Psoas muscle (tissue), 8 donors: ENCODE measurements at places on chromosomes 7 and 10. TPM values are rescaled to one million over a fixed set of nuclear protein-coding genes. Genes with fewer than 3 reads are reported as not detected.

DNA sequence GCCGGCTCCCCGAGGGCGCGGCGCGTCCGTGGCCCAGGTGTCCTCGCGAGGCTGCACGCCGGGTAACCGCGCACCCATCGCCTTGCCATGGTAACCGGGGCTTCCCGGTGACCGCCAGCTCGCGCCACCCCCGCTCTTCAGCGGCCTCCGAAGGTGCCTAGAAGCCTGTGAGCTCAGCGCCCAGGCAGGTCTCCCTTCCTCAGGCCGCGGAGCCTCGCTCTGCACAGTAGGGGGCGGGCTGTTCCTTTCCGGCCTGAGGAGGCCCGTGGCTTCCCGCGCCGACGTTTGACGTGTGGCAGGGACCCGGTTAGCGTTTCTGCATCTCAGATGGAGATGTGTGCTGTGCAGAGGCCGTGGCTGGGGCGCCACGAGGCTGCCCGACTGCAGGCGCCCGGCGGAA is 117.1 kb downstream of the DYNC2I1 start:
- no peaks in the 10 kb centered on the region for H3K36me3 ChIP-seq
- no peak for DNase-seq
- peaks cover 6% of the 10 kb centered on the region for H3K4me1 ChIP-seq
- H3K27me3 ChIP-seq, result no peaks in the 10 kb centered on the region
- H3K27ac ChIP-seq, result no peak overlapping the region

Gene HOXA13
- not detected for total RNA-seq

DNA sequence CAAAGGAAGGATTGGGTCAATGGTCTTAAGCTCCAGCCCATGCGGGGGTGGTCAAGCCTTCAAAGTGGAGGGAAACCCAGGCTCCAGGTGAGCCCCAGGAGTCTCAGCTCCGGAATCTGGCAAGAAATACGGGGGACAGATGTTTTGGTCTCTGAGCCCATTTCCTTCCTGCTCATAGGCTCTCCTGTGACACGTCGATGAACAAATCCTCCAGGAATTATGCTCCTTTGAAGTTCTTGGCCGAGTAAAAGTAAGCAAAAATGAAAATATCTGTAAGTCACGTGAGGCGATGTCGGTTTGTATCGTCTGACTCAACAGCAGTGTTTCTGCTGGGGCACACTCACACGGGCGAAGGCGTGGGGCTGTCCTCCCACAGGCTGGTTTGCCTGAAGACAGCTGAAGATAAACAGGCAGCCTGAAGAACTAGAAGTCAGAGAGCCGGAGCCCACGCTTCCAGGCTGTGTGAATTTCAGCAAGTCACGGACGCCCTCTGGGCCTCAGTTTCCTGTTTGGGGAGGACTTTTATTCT is 52.6 kb upstream of the SMNDC1 start:
- DNase-seq, result no peak
- H3K36me3 ChIP-seq, result no peaks in the 10 kb centered on the region
- no peaks in the 10 kb centered on the region for H3K27me3 ChIP-seq
- no peak overlapping the region for H3K4me3 ChIP-seq
- H3K4me1 ChIP-seq, result no peaks in the 10 kb centered on the region
- H3K27ac ChIP-seq, result no peak overlapping the region

DNA sequence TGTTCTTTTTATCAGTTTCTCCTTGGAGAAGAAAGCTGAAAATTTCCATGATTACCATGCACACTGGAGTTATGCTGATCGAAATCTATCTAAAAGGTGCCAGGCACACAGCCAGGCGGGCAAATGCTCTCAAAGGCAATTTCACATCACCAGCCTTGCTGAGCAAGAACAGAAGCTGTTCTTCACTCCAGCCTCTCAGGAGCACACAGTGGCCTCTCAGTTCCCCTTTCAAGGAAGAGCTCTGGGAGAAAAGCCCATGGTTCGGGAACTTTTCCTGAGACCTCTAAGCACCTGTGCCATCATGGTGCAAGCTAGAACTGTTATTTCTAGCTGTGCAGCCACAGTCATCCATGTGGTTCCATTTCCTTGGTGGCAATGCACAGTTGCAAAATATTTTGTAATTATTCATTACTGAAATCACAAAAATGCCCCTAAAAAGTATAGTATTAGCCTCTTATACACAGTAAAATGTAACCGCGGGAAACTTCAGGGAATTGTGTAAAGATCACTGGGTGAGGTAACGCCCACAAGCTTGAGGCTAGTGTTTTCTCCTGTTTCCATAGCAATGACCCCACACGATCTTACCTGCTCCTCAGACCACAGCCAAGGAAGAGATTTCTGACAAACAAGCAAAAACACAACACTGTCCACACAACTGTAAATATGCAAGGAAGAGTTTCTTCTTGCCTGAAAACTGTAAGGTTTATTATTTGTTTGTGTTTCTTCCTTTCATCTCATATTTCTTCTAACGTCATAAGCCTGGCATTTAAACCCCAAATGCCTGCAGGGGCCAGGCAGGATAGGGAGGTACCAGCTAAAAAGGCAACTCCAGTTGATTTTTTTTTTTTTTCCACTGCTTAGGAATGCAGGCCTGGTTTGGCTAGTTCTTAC is 121.2 kb downstream of the FAM107B start:
- no peak overlapping the region for H3K4me3 ChIP-seq
- no peaks in the 10 kb centered on the region for H3K36me3 ChIP-seq
- no peaks in the 10 kb centered on the region for H3K27me3 ChIP-seq
- DNase-seq, result no peak
- no peaks in the 10 kb centered on the region for H3K4me1 ChIP-seq

DNA sequence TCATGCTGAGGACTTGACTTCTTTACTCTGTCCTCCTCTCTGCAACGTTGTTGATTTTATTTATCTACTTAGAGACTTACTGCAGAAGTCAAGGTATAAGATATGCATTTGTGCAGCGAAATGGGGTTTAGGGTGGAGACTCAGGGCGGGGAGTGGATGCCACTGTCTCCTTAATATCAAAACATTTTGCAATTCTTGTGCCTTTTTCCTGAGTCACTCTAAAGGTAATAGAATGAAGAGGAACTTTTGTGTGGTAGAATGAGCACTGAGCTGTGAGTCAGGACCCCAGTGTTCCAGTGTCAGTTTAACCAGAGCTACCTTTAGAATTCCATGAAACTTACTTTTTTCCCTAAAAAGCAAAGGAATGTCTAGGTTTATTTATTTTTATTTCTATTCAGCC is 78.2 kb downstream of the VTI1A start:
- H3K27me3 ChIP-seq, result no peaks in the 10 kb centered on the region
- H3K36me3 ChIP-seq, result no peaks in the 10 kb centered on the region
- no peak overlapping the region for H3K4me3 ChIP-seq
- peaks cover 4% of the 10 kb centered on the region for H3K4me1 ChIP-seq
- H3K27ac ChIP-seq, result no peak overlapping the region

DNA sequence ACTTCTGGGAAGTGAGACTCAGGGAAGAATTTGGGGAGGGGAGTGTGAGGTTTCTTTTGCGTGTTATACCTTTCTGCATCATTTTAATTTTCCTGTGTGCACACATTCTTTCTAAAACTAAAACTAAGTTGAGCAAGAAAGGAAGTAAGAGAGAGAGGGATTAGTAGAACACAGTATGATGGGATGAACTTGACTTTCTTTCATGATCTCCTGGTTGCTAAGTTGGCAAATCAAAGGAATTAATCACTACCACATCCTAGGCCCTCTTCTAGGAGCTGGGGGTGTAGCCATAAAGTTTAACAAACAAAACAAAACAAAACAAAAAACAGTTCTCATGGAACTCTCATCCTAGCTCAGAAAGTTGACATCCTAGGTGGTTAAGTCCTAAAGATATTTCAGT is 19.1 kb upstream of the KDM7A start:
- no peak overlapping the region for H3K4me3 ChIP-seq
- H3K27ac ChIP-seq, result no peak overlapping the region
- no peaks in the 10 kb centered on the region for H3K36me3 ChIP-seq
- DNase-seq, result no peak
- H3K4me1 ChIP-seq, result peaks cover 5% of the 10 kb centered on the region

Gene AKR1C4
- not detected for total RNA-seq

DNA sequence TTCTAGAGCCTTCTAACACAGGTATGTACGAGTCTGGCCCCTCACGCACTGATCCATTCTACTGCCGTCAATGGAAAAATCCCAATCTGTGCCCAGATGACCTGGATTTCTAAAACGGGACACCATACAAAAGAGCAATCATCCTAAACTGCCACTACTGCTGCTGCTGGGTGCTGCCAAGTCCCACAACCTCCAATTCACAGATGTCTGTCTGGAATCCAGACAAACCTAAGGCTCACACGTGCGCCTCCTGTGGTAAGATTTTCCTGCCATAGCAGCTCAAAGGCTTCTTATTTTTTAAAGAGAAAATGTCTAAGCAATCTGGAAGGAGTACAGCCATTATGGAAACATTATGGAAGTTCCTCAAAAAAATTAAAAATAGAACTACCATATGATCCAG is 40.9 kb downstream of the JCAD start:
- no peak overlapping the region for H3K27ac ChIP-seq
- H3K27me3 ChIP-seq, result no peaks in the 10 kb centered on the region
- H3K36me3 ChIP-seq, result no peaks in the 10 kb centered on the region
- peaks cover 5% of the 10 kb centered on the region for H3K4me1 ChIP-seq
- no peak overlapping the region for H3K4me3 ChIP-seq
- DNase-seq, result no peak

Gene KCNIP2
- total RNA-seq, result 3.2 TPM

Gene STK32C
- total RNA-seq, result 6.6 TPM

Gene EBF3
- 5.2 TPM for total RNA-seq

- no peak overlapping the region for H3K27ac ChIP-seq
- H3K4me1 ChIP-seq, result no peaks in the 10 kb centered on the region
- no peaks in the 10 kb centered on the region for H3K27me3 ChIP-seq
- H3K36me3 ChIP-seq, result no peaks in the 10 kb centered on the region
- no peak overlapping the region for H3K4me3 ChIP-seq
These were observed 59.3 kb upstream of the RNF148 start for GRCh38 chr7:122762071-122762470.

Gene METTL27
- total RNA-seq, result 0.84 TPM

GRCh38 chr10:130782467-130782866 is 529.1 kb downstream of the TCERG1L start:
- H3K4me3 ChIP-seq, result no peak overlapping the region
- DNase-seq, result no peak
- no peaks in the 10 kb centered on the region for H3K27me3 ChIP-seq
- no peaks in the 10 kb centered on the region for H3K36me3 ChIP-seq
- no peaks in the 10 kb centered on the region for H3K4me1 ChIP-seq

DNA sequence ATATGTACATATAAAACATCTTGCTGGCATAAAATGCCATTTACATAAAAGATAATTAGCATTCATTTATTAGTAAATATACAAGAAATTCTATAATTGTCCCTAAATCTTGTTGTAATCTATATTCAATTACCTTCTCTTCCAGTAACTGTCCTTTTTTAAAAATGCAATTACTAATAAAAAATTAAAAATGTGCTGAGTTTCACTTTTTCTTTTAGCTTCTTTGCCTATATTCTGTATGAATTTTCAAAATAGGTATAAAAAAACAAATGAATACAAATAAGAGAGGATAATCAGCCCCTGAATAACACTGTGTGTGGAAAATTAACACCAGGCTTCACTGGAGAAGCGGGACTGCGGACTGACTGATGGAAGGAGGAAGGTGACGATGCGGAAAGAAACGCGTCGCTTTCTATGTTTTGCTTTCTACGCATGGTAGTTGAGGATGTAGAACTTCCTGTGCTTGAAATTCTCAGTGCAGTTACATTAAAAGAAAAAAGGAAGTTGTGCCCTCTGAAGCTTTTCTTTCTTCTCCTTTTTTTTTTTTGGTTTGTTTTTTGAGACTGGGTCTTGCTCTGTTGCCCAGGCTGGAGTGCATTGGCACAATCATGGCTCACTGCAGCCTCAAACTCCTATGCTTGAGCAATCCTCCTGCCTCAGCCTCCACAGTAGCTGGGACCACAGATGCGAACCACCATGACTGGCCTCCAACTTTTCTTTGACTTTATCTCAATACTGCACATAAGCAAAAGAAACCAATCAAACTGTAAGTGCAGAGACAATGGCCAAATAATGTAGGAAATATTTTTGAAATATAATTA is 7.4 kb upstream of the ZMYND11 start:
- no peak overlapping the region for H3K27ac ChIP-seq
- H3K4me1 ChIP-seq, result no peaks in the 10 kb centered on the region
- no peak overlapping the region for H3K4me3 ChIP-seq
- no peaks in the 10 kb centered on the region for H3K36me3 ChIP-seq

- no peaks in the 10 kb centered on the region for H3K36me3 ChIP-seq
- no peak for DNase-seq
- no peak overlapping the region for H3K4me3 ChIP-seq
- no peak overlapping the region for H3K27ac ChIP-seq
- H3K4me1 ChIP-seq, result no peaks in the 10 kb centered on the region
These were observed 144.4 kb downstream of the CREB5 start for GRCh38 chr7:28556671-28557070.

- no peak overlapping the region for H3K27ac ChIP-seq
- DNase-seq, result no peak
- no peaks in the 10 kb centered on the region for H3K27me3 ChIP-seq
- H3K36me3 ChIP-seq, result no peaks in the 10 kb centered on the region
- no peak overlapping the region for H3K4me3 ChIP-seq
These were observed 131.1 kb downstream of the MAPK8 start for GRCh38 chr10:48437546-48437945.

Gene CPN1
- total RNA-seq, result not detected
